SK-MEL-5 (cell line): ENCODE measurements at places on chromosomes 11 and 22. TPM values are rescaled to one million over a fixed set of nuclear protein-coding genes. Genes with fewer than 3 reads are reported as not detected.

The SLC5A12 gene
- total RNA-seq: 0.11 TPM in 1 of 2 replicates, not detected in the other

The TMPRSS13 gene
- total RNA-seq: 1.1 and 1.4 TPM in 2 replicates

The CNIH2 gene
- total RNA-seq: 0.56 and 0.63 TPM in 2 replicates

The ZDHHC5 gene
- 28.7 and 30.4 TPM in 2 replicates for total RNA-seq

The GRM5 gene
- total RNA-seq: 0.05 TPM in 2 replicates

The CEP126 gene
- 0.26 and 0.35 TPM in 2 replicates for total RNA-seq

The SCT gene
- total RNA-seq: not detected in 2 replicates

The LRP4 gene
- total RNA-seq: 7.2 and 7.8 TPM in 2 replicates

The DGCR6L gene
- total RNA-seq: 44.5 and 48.3 TPM in 2 replicates

The SLC25A45 gene
- 3.4 and 4.6 TPM in 2 replicates for total RNA-seq
